NCI-H2171 treated with DMSO at 0.1 percent for 48 hours (cell line): ENCODE measurements at places on chromosomes 5 and 9.

DNA sequence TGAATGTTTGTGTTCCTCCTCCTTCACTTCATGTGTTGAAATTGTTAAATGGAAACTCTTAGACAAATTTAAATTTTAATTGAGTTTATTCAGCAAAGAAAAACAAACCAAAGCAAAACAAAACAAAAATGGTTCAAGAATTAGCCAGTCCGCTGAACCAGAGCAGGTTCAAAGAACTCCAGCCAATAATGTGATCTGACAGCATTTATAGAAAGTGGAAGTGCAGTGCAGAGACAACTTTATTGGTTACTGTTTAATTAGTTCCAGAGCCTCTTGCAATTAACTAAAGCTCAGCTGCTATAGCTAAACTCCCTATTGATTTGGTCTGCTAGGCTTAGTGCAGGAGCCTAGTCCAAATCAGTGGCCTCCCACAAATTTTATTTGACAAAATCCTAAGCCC is 132.9 kb downstream of the RNF180 start:
- DNase-seq: no peak

GRCh38 chr5:66582499-66583165 is 13.6 kb upstream of the MAST4 start:
- no peak for DNase-seq

DNA sequence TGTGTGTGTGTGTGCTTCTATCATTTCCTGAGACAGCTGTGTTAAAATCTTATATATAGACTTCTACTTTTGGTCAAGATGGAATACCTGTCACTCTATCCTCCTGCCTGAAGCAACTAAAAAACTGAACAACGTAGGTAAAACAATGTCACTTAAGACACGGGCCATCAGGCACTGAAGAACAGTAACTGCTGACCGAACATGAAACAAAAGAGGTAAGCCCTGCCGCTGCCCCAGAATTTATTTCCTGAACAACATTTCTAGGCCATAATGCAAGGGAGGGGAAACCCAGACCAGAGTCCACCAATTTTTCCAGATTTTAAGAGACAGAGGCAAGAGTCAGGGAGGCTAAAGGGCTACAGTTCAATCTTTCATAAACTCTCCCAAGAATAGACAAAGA is 156.0 kb downstream of the CDC42SE2 start:
- no peak for DNase-seq

DNA sequence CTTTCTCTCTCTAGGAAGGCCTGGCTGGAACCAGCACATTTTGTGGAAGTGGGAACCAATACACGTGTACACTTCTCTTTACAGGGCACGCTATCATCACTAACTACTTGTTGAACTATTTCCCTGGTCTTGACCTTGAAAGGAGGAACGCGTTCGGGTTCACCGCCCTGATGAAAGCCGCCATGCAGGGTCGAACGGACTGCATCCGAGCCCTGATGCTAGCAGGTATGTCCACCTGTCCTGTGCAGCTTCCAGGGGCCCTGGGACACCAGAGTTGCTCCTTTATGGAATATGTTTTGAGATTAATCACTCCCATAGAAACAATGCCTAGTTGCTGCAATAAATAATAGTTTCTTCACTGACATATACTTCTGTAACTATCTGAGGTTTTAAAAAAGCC is 74.1 kb downstream of the ANKRD33B start:
- no peak for DNase-seq

DNA sequence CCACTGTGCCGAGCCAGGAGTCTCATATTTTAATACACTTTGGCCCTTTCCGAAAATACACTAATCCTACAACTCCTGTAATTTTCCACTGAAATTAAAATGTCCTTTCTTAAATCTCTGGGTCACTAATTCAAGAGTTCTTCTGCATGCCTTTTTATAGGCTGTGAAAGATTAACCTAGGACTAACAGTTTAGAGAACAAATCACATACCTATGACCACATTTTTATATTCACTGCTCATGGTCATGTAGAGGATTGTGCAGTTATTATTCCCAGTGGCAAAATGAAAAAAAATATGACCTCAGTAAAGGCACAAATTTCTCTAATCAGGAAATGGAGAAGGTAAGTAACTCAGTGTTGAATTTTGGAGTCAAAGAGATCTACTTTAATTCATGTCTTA is 33.4 kb downstream of the SLCO4C1 start:
- DNase-seq: no peak

GRCh38 chr9:123302348-123303214 is 34.2 kb upstream of the STRBP start:
- no peak for DNase-seq

GRCh38 chr9:86990290-86990689 is 43.0 kb upstream of the GAS1 start:
- DNase-seq: no peak

DNA sequence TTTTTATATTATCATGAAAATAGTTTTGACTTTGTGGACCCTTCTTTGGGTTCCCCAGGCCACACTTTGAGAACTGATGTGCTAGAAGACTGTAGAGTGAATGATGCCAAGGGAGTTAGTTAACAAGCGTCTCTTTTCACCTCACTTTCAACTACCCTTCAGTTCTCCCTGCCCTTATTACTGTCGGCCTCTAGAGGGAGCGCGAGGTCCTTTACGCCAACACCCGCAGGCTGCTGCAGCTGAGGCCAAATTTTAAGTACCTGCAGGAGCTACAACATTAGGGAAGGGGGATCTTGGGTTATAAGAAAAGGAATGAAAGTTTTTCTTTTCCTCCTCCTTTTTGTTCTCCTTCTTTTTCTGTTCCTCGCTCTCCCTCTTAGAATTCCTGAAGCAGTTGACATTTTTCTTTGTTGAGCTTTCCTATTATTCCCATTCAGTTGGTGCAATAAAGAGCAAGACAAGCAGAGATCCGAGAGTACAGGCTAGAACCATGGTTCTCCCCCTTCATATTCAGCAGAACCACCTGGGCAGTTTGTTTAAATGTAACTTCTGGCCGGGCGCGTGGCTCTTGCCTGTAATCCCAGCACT is 84.0 kb downstream of the ZFAND5 start:
- peak; percentile 72 for DNase-seq
